Activated T-helper 2 cell treated with anti-CD3 and anti-CD28 coated beads, Interferon-gamma antibody, Interleukin-2, Interleukin-4, amounts not matched to agents 10 μg/mL and 5 μg/mL and 100 μg/mL, durations not matched to agents 14 hours and 24 hours and 36 hours (primary cell): ENCODE measurements at places on chromosomes 6 and 20. TPM values are rescaled to one million over a fixed set of nuclear protein-coding genes. Genes with fewer than 3 reads are reported as not detected.

Gene PRND
- not detected in 2 replicates for total RNA-seq

Gene MICB
- 30.6 and 31.5 TPM in 2 replicates for total RNA-seq

Gene CNPY3
- 51.3 and 53.1 TPM in 2 replicates for total RNA-seq

Gene TFAP2A
- 0.23 TPM in 1 of 2 replicates, not detected in the other for total RNA-seq

Gene MYH7B
- total RNA-seq, result 0.30 and 0.34 TPM in 2 replicates

Gene PSORS1C1
- not detected in 2 replicates for total RNA-seq

Gene DUSP15
- total RNA-seq, result not detected in 2 replicates

Gene SPATA25
- total RNA-seq, result 0.60 and 1.1 TPM in 2 replicates
